ENCODE measurements at places on chromosomes 3 and 15.

DNA sequence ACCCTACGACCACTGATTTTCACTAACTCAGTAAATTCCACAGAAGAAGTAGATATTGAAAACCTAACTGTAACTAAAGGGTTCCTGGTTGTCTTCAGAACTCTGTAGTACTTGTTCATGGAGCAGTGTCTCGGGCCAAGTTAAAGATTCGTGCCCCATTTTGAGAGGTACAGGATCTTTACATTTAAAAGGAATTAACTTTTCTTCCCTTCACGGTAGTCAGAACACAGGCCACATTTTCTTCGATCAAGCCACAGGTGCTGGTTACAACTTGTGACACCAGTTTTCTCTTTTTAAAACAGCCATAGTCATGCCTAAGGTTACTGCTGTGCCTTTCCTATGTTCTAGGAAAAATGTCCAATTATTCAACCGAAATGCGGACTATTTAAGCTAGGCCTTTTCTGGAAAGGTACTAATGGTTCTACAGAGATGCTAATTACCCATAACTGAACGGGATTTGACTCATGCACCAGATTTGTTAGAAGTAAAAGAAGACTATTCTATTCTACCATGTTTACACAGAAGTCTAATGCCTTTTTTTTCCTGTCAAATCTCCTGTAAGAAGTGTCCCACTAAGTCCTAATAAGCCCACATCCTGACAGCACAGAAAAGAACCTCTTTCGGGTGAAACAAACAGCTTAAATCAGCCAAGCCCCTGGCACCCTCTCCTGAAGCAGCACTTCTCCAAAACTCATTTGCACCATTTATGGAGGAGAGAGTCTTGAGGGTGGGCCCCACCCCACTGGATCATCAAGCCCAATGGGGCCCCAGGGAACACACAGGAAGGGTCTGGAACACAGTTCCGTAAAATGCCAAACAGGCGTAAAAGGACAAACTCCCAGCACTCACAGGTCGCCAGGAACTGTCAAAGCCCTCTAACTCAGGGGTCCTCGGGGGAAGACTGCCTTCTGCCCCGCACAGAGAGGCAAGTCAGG, 1.9 kb downstream of the LRIG1 start:
- DNase-seq: no peak

GRCh38 chr3:123372686-123373473, 76.0 kb downstream of the ADCY5 start:
- no peak for DNase-seq

- no peak for DNase-seq
Observed at GRCh38 chr15:79136434-79137046, 46.0 kb upstream of the RASGRF1 start.

GRCh38 chr3:81476692-81477091, 284.8 kb downstream of the GBE1 start:
- DNase-seq: peak; percentile 23

GRCh38 chr3:149494022-149494758, 19.7 kb downstream of the TM4SF4 start:
- peak; percentile 72 for DNase-seq

DNA sequence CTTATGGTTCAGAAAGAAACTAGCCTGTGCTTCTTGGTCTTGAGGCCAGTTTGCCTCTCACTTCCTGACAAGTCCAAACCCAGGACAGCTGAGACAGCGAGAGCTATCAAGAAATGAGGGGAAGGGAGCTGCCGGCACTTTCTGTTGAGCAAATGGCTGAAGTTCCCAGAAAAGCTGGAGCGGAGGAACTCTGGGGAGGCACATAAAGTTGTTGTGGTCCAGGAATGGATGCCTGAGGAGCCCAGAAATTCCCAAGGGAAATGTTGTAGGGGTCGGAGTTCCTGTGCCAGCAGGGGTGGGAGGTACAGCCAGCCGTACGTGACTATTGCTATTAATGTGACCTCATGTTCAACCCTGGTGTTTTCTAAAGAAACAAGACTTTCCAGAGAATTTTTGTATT, 98.8 kb upstream of the TNFAIP8L3 start:
- no peak for DNase-seq

DNA sequence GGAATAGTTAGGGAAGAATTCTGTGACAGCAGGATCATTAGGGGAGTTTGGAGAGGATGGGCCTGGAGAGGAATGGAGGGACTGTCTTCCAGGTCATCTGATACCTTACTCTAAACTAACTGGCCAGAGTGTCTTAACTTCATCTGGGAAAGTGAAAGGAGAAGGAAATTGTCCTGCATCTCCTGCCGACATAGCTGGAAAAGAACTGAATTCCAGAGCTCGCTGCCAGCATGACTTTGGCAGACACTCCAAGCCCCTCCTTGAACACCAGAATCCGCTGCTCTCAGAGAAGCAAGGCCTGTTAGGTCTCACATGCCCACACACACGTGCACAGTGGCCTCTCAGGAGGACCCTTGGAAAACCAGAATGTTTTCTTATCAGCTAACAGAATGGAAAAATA, 10.5 kb downstream of the ABI3BP start:
- no peak for DNase-seq

- no peak for DNase-seq
Observed at GRCh38 chr3:133053532-133053931, 15.3 kb downstream of the TMEM108 start.

GRCh38 chr15:49155834-49156627, 632 bp upstream of the COPS2 start:
- DNase-seq: peak; percentile 26

DNA sequence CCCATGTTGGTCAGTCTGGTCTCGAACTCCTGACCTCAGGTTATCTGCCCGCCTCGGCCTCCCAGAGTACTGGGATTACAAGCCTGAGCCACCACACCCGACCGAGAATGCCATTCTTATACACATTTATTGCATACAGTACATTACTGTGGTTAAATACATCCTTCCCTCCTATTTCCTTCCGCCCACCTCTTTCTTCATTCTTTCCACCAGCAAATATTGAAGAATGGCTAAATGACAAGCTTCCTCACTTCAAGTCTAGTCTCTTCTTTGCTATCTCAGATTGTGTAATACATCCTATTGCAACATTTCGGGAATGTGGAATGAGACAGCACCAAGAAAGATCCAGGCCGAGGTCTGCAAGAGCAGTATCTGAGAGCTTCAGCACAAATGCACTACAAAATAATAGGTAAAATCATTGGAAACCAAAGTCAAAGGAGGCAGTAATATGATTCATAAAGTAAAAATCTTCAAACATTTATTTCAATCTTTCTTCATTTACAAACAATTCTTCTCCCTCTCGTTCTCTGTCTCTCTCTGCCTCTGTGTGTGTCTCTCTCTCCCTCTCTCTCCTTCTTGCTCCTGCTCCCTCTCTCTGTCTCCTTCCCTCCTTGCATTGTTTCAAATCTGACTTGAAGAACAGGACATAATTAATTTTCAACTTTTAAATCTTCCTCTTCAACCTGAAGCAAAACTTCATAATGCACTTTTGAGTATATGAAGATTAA, 94.7 kb upstream of the TGFBR2 start:
- no peak for DNase-seq

DNA sequence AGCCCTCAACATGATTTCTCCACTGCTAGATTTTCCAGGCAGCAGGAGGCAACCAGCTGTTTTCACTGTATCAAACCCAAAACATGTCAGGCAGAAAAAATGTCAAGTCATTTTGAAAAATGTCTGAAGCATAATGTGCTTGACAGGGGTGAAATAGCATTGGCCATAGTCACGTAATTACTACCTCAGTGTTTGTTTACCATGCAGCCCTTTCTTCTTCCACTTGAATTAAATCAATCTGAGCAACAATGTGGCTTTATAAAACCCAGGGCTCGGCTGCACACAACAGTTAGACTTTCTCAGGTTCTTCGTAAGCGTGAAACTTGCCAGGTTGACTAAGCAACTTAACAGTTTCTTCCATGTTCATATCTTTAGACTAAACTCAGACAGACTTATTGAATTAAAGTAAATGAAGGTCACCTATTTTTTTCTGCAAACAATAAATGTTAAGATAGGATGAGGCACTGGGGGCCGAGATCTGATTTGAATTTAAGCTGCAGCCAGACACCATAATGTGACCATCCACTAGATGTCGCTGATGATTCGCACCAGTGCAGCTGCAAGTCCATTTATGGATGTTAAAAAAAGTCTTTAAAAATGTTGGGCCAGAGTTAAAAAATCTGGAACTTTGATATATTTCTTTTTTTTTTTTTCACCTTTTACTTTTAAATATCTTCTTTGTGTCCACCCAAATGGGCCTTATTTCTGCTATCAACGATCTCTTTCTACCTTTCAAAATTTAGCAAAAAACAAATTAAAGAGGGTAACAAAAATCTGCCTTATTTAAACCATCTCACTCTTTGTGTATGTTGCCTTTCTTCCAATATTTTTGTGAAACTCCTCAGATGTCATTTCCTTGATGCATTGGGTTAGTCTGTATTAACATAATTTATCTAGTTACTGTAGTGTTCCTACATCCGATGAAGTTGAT, 305.9 kb downstream of the CACNA2D3 start:
- peak; percentile 64 for DNase-seq

GRCh38 chr3:28050885-28051284, 190.5 kb upstream of the CMC1 start:
- peak; percentile 32 for DNase-seq

- DNase-seq: no peak
Observed at GRCh38 chr3:113898892-113899291, 48.9 kb upstream of the ZDHHC23 start.

DNA sequence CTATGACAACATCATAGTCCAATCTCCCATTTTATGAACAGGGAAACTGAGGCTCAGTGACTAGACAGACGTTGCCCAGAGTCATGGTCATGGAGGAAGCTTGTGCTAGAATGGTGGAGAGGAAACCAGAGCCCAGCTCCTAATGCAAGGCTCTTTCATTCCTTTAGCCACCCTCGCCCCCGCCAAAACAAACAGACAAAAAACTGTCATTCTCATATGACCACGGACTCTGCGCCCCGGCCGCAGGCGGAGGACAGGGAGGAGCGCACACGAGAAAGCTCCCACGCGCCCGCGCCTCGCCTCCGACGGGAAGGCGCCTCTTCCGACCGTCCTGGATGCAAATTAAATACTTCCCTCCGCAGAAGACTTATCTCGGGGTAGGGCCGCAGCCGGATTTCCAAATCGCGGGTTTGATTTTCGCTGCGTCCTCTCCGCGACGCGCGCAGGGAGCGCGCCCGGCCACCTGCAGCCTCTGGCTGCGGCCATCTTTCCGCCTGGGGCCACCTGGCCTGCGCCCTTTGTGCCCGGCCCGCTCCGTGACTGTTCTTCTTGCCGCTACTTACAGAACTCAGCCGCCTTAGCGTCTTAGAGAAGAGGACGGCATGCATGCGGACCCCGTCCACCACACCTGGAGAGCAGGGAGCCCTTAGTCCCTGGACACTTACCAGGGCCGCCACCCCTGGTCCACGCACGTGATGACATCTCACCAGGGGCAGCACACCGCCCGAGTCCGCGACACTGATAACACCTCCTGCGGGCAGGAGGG, 670 bp upstream of the ATP13A3 start:
- DNase-seq: peak; percentile 60

DNA sequence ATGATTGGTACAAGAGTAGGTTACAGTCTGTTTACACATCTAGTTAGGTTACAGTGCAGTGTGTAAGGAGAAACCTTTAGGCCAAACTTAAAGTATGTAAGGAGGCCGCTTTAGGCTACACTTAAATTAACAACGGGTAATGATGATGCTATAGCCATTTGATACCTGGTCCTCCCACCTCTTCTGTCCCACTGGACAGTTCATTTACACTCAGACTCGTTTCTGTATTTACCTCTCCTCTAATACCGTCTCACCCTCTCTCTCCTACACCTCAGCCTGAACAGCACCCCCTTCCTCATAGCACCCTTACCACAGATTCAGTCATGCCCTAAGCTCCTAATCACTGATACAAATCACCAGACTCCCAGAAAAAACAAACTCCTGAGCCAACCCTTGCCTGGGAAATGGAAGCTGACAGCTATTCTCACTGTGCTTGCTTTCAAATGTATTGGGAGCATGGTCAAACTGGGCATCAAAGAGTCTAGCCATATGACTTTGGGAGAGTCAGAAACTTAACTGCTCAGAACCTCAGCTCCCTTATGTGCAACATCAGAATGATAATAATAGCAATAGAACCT, 241.3 kb upstream of the SETMAR start:
- no peak for DNase-seq

- DNase-seq: no peak
Observed at GRCh38 chr15:100202309-100202960, 139.3 kb downstream of the ADAMTS17 start.

- DNase-seq: no peak
Observed at GRCh38 chr3:9902372-9903237, at the start of gene IL17RE. Gene IL17RE (plus strand): TSS chr3:9902848. CDS start chr3:9902933, 85 bp downstream.

GRCh38 chr3:132488151-132488550, 70.8 kb downstream of the DNAJC13 start:
- DNase-seq: no peak

- DNase-seq: no peak
Observed at GRCh38 chr15:41013691-41014414, 60.6 kb downstream of the CHAC1 start.

GRCh38 chr3:1439395-1439794, 346.6 kb downstream of the CNTN6 start:
- DNase-seq: peak; percentile 41

GRCh38 chr15:77014132-77015081, 19.5 kb downstream of the PSTPIP1 start:
- no peak for DNase-seq

DNA sequence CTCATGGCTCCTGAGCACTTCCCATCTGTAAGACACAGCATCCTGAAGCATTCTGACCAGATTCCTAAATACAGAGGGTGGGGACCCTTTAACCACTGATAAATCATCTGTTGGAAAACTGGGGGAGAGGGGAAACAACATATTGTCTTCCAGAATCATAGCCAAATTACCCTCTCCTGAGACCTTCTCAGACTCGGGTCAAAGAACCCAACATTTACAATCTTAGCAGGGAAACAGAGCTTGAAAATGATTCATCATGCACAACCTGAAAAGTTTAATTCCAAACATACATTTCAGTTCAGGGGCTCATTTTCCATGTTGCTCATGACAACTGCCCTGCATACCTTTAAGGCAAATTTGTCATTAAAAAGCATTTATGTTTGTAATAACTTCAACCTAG, 48.5 kb upstream of the TSPAN3 start:
- DNase-seq: no peak

GRCh38 chr3:186598108-186598784, 14.6 kb upstream of the AHSG start:
- no peak for DNase-seq

DNA sequence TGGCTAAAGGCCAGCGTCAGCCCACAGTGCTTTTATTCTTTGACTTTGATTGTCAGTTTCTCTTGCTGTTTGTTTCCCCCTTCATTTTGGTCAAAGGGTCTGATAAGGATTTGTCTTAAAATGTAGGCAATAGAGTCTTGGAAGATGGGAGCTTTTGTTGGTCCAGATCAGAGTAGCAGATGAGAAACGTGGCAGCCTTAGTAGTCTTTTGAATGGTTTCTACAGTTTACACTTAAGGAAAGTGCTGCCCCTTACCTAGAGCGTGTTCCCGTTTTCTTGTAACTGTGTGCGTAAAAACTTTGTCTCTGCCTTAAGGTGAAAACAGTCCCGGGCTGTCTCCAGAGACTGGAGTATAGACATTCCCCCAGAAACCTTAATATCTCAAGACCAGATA, 630 bp downstream of the LXN start:
- DNase-seq: peak; percentile 7
